Stimulated activated CD8-positive, alpha-beta memory T cell treated with anti-CD3 and anti-CD28 coated beads, Interleukin-7, amount 100 ng/mL, for 1 hour (primary cell): ENCODE measurements at places on chromosomes 7 and 10.
A peak's percentile ranks its signal among the peaks of the same experiment; 100 is the strongest.

DNA sequence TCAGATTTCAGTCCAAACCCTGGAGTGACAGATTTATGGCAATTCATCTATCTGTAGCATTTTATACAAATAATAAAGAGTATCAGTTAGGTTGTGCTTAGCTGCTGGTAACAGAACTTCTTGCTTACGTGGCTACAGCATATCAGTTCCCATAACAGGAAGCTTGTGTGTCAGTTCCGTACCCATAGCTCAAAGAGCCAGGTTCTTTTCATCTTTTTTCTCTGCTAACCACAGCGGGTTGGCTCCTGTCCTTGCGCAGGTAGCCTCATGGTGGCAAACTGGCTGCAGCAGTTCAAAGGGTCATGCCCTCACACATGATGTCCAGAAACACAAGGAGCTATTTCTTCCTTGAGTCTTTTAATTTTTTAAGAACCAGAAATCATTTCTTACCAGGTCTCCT lies 1041.8 kb downstream of the GATA3 start:
- DNase-seq = no peak

GRCh38 chr10:59894114-59894513 lies 12.2 kb downstream of the CCDC6 start:
- DNase-seq = no peak

GRCh38 chr7:43119371-43120075 lies 7.1 kb downstream of the HECW1 start:
- no peak for DNase-seq

- DNase-seq = no peak
Measured at GRCh38 chr7:157855452-157856213, 518.8 kb downstream of the DNAJB6 start.

GRCh38 chr10:122298598-122299301 lies 27.7 kb downstream of the BTBD16 start:
- DNase-seq = peak; percentile 36

- DNase-seq = no peak
Measured at GRCh38 chr7:16293669-16294425, 127.5 kb downstream of the CRPPA start.

- DNase-seq = no peak
Measured at GRCh38 chr7:124515106-124515830, 250.3 kb downstream of the GPR37 start.

GRCh38 chr7:119895320-119895719 lies 377.7 kb upstream of the KCND2 start:
- no peak for DNase-seq

DNA sequence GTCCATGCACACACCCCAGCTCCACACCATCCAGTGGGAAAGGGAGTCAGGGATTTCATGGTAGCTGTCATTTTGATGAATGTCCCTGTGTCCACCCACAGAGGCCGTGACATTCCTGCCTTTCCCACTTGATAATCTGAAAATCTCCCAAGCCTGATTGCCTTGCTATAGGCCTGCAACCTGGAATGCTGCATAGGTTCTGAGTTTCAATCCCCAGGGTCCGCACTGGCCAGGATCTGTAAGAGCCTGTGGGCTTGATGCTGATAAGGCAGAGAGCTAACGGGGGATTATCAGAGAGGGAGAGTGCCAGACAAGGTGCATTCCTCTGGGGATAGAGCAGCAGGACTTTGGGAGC lies 57.5 kb downstream of the RBM20 start:
- no peak for DNase-seq

DNA sequence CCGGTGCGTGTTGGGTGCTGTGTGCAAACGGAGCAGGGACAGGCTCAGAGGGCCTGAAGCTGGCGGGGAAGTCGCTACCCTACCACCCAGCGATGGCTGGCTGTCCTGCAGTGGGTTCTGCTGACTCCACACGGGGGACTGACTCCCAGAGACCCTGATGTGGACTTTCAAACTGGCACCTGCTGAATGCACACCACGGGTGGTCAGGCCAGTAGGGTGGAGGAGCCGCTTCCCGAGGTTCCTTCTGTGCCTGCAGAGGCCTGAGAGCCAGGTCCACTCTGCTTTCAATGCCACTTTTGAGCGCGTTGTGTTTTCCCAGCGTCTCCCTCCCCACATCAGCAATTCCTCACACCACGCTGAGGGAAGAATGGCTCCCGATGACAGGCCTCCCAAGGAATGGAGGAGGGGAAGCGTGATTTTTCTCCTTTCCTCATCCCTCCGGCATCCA lies 135.3 kb downstream of the ADARB2 start:
- no peak for DNase-seq

DNA sequence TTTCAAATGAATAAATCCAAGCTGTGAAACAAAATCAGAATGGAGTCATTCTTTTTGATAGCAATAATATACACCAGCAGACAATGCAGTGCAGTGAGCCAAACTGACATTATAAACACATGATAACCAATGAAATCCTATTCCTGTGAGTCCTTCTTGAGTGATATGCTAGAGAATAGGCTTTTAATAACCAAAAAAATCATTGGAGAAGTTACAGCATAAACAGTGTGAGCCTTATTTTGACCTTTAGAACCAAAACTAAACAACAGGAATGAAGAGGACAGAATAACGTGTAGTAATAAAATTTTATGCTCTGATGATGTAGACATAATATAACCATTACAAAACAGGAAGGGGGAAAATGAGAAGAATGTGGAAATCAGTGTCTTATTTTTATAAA lies 8.7 kb downstream of the HUS1 start:
- DNase-seq = no peak

DNA sequence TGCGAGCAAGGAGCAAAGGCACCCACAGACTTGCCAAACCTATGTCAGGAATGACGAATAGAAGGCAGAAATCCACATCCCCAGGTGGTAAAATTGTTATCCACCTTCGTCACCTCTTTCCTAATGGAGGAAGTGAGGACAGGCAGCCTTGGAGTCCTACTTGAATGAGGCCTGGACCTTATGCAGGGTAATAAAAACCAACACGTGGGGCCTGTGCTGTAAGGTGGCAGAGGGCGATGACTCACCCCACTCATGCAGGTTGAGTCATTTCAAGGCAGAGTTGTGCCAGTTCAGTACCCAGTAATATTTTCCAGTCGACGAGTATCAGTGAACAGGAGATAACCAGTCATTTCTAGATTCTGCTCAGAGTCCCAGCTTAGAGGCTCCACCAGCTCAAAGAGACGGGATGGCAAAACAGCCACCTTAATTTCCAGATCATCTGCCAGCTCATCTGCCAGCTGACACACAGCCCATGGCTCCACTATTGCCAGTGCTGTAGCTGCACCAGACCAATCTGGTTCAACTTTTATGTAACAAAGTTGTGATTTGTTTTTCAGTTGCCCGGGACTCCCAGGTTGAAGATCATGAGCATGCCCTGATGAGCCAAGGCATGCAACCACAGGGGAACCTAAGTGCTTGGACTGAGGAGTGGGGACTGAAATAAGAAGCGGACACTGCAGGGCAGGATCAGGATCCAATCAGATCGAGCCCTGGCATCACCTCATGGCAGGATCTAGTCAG lies 176.2 kb upstream of the ITGB1 start:
- peak; percentile 25 for DNase-seq

GRCh38 chr7:28413011-28413410 lies 693 bp downstream of the CREB5 start:
- no peak for DNase-seq

- DNase-seq = no peak
Measured at GRCh38 chr10:79628988-79629954, 18.5 kb downstream of the SFTPA1 start.

- no peak for DNase-seq
Measured at GRCh38 chr7:111980725-111981124, 225.5 kb downstream of the DOCK4 start.

DNA sequence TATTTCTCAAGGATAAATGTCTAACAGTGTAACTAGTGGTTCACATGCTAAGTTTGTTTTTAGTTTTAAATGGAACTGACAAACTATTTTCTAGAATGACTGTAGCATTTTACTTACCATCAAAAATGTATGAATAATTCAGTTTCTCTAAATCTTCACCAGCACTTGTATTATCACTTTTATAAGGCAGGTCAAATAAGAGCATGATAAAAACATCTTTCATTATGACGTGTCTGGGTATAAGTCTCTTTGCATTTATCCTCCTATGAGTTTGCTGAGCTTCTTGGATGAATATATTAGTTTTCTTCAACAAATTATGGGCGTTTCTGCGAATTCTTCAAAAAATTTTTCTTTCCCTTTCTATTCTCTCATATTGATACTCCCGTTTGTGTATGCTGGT lies 19.9 kb downstream of the ZNF33B start:
- no peak for DNase-seq

DNA sequence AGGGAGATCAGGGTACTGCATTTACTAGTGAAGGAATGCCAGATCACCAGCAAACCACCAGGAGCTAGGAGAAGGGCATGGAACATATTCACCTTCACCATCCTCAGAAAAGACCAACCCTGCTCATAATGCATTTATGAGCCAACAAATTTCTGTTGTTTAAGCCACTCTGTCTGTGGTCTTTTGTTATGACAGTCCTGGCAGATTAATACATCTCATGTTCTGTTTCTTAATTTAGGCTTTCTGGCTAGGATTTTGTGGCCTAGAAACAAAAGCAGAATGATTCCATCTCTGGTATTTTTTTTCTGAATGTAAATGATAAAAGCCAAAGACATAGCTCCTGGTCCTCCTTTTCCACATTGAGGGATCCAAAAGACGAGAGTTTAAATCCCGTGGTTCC lies 797.9 kb downstream of the TYW1 start:
- DNase-seq = no peak

GRCh38 chr10:46282842-46283574 lies 3.8 kb upstream of the ANTXRL start:
- no peak for DNase-seq

DNA sequence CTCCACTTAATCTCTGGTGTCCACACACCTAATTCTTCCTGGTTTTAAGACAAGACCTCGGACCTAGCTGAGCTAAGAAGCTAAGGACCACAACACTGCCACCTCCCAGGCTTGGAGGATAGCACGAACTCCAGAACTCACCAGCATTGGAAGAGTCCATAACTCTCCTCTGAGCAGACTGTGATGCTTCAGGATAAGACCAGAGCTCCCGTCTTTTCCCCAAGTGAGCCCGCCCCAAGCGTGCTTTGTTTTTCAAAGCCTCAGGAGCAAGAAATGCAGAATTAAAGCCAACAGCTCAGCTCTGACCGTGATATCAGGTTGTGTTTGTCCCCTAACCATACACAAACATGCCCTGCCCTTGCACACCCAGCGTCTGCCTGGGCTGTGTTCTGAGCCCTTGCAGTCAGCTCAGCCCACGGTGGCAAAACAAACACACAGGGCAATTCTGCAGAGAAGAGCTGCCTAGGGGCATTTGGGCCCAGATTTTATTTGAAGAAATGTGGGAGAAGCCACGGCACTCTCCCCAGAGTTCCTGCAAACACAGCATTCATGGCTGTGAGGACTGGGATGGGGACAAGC lies 145.4 kb downstream of the WDR11 start:
- no peak for DNase-seq

DNA sequence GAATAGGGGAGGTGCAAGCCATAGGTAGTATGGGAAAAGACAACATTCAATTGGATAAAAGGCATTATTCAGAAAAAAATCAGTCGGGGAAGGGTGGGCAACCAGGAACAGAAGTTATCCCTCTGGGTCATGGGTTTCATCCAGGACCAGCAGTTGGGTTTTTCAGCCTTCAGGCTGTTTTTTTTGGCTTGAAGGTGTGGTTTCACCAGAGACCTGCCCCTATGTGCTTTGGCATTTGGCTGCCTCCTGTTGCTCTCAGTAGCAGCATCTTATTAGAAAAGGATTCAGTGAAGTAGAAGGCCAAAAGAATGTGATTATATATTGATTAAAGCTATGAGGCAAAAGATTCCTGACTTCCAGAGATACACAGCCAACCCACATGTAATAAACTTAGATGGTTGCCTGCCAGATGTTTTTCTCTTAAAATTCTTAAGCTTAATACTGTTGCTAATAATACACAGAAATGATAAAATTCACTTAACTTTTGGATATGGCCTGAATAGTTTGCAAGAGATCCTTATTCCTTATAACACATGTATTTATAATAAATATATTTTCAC lies 251.7 kb upstream of the CSTF2T start:
- no peak for DNase-seq

DNA sequence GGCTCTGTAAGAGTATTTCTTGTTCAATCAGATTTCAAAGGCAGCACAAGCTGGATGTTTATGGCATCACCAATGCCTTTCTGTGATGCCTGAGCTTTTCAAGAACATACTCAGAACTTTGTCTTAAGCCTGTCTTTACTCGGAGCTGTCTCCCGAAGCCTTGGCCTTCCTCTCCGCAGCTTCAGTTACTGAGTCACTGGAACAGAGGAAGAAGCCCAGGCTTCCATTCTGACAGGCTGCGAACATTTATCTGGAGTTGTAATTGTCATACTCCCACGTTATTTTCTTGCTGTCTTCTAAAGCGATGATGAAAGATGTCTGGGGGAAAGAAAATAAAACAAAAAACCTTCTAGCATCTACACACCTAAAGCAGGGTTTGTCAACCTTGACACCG lies 43.9 kb downstream of the GRK5 start:
- DNase-seq = no peak

DNA sequence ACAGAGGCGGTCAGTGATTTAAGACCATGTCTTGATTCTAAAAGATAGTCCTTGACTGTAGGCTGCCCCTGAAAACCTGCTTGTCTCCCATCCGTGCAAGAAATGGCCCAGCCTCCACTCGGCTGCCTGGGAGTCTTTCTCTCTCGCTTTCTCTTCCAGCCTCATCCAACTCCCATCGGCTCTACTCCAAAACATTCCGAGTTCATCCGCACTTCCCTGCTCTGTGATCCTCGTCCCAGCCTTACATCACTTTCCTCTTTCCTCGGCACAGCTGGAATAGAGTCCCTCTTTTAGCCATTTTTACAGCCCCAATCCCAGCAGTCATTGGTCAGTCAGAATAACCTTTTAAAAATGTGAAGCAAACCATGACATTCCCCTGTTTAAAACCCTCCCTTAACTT lies 135.1 kb downstream of the TAX1BP1 start:
- DNase-seq = no peak

DNA sequence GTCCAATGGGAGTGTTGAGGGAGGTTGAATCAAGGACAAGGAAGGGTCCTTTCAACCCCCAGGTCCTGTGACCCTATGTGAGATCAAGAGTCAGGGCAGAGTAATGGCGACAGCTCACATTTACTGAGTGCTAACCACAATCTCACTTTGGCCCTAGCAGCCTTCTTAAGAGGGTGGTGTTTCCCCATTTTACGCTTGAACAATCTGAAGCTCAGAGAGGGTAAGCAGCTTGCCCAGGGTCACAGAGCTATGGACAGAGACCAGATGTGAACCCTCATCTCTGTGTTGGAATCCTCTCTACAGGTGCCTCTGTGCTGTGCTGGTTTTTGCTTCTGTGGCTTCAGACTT lies 102.0 kb downstream of the GRK5 start:
- DNase-seq = no peak
